Activated T-cell treated with anti-CD3 and anti-CD28 coated beads for 24 hours (primary cell): ENCODE measurements at places on chromosomes 2 and 18.

DNA sequence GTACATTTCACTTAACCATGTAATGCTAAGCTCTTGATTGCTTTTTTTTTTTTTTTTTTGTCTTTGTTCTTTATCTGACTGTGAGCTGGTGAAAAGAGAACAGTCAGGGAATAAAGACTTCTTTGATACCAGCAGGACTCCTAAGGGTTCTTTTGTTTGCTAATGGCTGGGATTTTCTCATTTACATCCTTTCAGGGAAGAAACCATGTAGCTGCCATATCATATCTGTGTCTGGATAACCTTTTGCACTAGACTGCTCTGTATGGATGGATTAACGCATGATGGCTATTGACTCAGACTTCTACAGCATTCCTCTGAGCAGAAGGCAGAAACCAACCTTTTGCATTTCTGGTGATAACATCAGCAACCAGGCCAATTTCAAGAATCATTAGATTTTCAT is 504.0 kb downstream of the LRRTM4 start:
- DNase-seq, result no peak

DNA sequence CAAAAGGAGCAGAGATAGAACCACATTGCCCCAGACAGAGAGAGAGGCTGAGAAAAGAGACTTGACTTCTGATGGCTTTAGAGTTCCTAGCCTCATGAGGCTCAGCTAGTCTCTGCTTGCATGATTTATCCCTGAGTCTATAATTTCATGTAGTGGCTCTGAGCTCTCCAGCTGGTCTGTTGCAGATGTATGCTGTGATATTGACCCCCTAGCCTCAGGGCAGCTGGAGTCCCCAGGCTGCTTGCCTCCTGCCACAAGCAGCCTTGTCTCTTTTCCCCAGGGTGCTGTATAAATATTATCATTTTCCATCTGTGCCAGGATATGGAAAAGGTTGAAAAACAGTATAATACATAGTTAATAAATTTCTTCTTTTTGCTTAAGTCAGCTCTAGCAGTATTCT is 467.6 kb upstream of the CWC22 start:
- no peak for DNase-seq

DNA sequence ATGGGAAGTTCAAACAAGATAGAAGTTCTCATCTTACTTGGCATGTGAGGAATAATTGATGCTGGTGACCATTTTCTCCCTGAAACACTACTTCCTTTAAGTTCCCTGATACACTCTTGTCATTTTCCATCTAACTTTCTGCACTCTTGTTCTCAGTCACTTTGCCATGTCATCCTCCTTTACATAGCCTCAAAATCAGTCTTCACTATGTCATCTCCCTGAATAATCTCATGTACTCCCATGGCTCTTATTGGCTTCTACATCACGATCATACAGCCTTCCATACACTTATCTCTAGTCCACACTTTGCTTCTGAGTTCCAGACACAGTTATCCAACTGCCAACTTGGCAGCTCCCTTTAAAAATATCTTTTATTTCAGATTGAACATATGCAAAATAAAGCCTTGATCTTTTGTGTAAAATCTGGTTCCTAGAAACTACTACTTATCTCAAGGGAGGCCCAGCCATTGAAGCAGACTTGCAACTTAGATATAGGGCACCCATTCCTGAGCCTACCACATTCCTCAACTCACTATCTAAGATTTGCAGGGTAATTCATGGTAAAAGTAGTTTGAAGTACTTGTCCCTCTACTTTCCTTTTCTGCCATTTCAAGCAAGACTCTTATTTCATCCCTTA is 1070.2 kb upstream of the NXPH2 start:
- no peak for DNase-seq

DNA sequence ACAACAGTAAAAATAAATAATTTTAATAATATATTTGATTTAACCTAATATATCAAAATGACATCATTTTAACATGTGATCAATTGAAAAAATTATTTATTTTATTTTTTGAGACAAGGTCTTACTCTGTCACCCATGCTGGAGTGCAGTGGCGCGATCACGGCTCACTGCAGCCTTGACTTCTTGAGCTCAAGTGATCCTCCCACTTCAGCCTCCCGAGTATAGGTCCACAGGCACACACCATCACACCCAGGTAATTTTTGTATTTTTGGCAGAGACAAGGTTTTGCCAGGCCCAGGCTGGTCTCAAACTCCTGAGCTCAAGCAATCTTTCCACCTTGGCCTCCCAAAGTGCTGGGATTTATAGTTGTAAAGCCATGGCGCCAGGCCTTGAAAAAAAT is 126.7 kb upstream of the COPS8 start:
- no peak for DNase-seq

GRCh38 chr2:235981631-235982030 is 186.6 kb downstream of the GBX2 start:
- no peak for DNase-seq

GRCh38 chr18:57947117-57947516 is 96.9 kb upstream of the NEDD4L start:
- DNase-seq, result no peak

DNA sequence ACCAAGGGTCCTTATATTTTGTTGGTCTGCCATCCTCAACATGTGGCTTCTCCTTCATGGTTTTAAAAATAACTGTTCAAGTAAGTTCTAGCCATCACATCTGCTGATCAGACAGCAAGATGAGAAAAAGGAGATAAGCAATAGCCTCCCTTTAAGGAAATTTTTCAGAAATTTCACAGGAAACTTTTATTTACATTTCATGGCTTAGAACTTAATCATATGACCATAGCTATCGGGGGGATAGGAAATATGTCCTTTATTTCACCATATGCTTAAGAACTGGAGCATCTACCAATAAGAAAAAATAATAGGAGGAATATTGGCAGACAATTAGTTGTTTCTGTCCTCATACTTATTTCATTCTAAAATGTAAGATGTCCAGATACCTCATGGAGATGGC is 16.2 kb downstream of the ATF2 start:
- DNase-seq, result no peak

DNA sequence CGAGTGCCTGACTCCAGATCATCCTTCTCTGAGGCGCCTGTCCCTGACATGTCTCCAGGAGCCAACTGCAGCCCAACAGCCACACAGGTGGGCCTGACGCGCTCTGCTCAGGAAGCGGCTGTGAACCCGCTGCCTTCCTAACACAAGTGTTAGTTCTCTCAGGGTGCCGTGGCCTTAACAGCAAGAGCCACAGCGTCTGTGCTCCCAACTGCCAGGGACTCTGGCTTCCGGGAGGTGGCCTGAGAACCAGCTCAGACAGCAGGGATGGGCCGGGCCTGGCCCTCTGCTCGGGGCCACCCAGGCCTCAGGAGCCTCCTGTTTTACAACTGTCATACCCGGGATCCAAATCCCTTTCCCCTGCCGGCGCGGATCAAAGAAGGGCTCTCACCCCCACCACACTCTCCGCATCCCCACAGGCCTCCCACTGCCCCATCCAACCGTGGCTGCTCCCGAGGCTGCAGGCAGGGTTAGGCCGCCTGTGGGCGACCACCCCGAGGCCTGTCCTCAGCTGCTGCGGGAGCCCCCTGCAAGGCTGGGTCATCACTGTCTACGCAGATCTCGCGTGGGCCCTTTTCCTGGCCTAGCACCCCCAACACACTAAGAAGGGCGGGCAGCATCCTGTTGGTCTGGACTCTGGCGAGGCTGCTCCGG is 114.2 kb upstream of the ZNF236 start:
- DNase-seq, result no peak
